Calu3 (cell line): ENCODE measurements at places on chromosomes 12 and 14.

GRCh38 chr14:92549859-92550230 is 36.3 kb downstream of the RIN3 start:
- DNase-seq: no peak

DNA sequence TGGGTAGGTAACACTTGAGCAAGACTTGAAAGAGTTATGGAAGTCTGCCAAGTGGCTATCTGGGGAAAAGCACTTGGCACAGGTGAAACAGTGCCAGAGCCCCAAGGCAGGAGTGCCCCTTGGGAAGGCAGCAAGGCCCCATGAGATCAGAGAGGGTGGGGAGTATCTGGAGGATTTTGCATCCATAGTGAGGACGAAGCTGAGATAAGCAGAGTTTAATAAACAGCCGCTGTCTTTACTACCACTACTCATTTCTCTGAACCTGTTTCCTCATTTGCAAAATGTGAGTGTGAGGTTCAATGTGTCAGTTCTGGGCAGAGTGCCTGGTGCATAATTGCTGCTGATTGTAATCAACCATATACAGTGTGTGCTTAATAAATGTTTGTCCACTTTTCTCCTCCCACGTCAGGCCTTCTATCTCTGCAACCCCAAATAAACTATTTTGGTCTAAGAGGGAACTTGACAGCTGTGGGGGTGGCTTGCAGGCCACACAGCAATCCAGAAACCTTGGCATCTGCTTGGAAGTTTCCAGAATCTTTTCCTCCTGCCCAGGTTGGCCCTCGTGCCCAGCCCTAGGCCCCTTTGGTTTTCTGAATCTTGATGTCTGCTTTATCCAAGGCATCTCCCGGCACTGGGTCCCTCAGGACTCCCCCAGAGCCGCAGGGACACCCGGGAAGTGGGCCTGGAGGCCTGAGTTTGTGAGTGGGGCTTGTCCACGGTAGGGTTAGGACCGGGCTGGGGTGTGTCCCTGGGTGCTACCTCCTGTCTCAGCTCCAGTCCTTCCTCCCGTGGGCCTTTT is 4.5 kb downstream of the ABCB9 start:
- no peak for DNase-seq

- no peak for DNase-seq
Observed at GRCh38 chr12:87384226-87384625, 645.0 kb downstream of the C12orf50 start.

DNA sequence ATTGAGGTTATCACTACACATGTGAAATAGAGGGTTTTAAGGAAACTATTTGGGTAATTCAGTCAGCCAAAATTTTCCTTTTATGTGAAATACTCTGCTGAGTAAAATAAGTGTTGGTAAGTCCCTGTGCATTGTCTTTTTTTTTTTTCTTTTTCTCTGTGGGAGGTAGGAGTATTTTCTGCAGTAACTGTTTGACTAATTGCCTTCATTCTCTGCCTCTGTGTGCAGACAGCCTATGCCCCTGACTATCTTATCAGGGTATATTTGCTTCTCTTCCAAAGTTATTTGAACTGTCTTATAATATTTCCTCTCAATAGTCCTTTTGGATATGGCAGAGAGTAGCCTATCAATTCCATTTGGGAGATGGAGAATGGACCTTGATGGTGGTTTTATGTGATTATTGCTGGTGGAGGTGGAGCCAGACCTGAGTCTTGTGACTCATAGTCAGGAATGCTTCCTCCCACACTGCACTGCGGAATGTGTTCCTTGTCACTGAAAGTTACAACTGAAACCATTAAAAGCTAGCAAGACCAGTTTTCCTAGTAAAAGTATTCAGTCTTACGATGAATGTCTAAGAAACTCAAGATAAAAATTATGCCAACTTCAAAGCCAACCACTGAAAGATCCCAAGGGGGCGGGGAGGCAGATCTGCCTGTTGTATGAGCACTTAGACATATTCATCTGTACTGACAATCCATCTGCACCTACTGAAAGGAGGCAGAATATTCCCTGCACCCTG is 40.9 kb upstream of the STXBP6 start:
- peak; percentile 60 for DNase-seq

DNA sequence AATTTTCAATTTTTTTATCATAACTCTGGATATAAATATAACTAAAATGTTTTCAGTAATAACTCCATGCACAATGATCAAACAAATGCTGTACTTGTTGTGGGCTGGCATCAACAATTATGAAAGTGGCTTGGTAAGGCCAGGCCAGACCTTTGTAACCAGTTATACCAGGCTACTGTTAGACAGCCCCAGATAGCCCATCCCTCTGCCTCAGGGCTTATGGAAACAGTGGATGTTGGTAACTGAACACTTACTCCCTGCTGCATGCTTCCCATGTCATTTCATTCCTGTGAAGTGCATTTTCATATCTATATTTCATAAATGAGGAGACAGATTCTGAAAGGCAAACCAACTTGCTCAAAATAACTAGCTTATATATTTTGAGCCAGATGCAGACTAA is 195.0 kb downstream of the SYT1 start:
- no peak for DNase-seq

GRCh38 chr12:75489613-75490210 is 9.2 kb downstream of the GLIPR1 start:
- DNase-seq: no peak

- DNase-seq: peak; percentile 64
Observed at GRCh38 chr14:92880851-92881250, 42.1 kb upstream of the CHGA start.

DNA sequence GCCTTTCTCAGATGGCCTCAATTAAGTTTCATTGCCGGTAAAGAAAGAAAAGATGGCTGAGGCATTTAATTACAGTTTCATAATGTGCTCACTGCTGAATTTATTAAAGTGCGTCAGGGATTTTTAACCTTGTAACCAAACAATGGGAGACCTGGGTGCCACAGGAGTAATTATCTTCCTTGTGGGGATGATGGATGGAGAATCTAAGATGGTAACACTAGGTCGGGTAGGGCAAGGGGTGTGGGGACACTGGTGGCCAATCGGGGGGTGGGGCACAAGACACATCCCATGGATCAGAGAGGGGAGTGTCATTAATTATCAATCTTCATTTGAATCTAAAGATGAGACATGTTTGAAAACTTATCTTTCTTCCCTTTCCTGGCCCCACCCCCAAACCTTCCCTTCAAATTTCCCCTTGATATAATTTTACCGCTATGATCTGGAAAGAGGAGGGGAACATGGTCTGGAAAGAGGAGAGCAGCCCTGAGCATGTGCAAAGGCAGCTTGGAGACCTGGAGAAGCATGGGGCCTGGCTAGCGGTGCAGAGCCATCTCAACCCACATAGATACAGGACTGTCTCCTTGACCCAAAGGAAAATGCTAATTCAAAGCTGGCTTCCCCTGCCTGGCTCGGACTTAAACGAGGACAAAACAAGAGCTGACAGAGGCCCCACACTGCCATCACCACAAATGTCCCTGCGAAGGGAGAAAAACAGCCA is 231.3 kb upstream of the NOS1 start:
- DNase-seq: no peak

- DNase-seq: no peak
Observed at GRCh38 chr12:124813782-124814181, 49.9 kb downstream of the SCARB1 start.

DNA sequence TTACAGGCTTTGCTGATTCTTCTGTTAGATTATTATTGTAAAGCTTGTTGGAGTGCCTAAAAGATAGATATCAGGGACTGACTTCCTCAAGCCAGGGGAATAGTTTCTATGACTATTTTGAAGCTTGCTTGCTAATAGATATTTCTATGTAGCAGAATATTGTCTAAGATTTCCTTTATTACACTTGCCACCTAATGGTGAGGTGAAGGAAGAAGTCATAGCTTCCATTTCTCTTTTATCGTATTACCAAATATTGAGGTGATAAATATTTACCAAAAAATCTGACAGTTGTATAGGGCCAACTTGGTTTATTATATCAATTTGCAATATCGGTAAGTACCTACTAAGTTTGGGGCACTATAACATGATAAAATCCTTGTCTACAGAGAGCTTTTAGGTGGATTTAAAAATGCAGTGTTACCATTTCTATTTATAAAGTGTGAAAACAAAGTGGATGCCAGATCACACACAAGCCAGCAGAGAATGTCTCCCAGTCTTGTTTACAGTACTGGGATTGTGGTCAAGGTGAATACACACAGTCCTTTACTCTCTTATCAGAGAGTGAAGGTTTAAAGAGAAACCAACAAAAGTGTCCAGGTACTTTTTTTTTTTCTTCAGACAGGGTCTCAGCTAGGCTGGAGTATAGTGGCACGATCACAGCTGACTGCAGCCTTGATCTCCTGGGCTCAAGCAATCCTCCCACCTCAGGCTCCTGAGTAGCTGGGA is 137.9 kb downstream of the IGF1 start:
- DNase-seq: no peak

DNA sequence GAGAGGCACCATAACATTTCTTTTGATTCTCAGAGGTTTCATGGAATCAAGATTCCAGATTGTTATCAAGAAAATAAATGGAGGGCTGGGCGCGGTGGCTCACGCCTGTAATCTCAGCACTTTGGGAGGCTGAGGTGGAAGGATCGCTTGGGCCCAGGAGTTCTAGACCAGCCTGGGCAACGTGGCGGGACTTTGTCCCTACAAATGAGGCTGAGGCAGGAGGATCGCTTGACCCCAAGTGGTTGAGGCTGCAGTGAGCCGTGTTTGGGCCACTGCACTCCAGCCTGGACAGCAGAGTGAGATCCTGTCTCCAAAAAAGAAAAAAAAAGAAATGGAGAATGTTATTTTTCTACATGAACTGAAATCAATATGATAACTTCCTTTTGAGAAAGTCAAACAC is 1.3 kb downstream of the SLC39A9 start:
- no peak for DNase-seq

GRCh38 chr14:52873694-52874093 is 77.2 kb downstream of the FERMT2 start:
- DNase-seq: no peak

GRCh38 chr12:76746516-76746915 is 17.4 kb upstream of the ZDHHC17 start:
- DNase-seq: no peak

DNA sequence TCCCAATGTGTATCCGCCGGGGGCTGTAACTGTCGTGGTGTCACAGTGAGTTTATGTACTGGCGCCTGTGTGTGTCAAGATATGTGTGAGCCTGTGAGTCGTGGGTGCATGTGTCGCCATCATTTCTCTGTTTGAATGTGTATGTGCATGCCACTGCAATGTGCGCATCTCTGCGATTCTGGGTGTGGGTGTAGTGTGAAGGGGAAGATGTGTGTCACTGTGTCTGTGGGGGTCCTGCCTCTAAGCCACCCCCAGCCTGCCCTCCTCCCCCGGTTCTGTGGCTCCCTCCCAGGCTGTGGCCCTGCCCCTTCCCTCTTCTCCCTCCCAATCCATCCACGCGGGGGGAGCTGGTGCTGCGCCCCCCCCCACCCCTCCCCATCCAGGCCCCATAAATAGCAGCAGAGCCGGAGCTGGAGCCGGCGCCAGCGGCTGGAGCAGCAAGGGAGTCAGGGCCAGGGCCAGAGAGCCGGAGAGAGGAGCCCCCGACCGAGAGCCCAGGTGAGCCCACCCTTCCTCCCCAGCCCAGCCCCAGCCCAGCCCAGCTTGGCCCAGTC is at the start of gene CPNE6:
CPNE6 (plus strand) TSS at position 419 of the 554 bp plus-strand sequence. CDS start 1,375 bp downstream, outside the sequence.
- DNase-seq: no peak

- DNase-seq: no peak
Observed at GRCh38 chr12:33752854-33753253, 269.4 kb upstream of the ALG10 start.

GRCh38 chr12:115574826-115575225 is 702.7 kb downstream of the MED13L start:
- no peak for DNase-seq

GRCh38 chr12:6734506-6735387 is 10.9 kb downstream of the COPS7A start:
- no peak for DNase-seq

GRCh38 chr12:54486173-54486867 is 11.2 kb upstream of the NCKAP1L start:
- DNase-seq: no peak

DNA sequence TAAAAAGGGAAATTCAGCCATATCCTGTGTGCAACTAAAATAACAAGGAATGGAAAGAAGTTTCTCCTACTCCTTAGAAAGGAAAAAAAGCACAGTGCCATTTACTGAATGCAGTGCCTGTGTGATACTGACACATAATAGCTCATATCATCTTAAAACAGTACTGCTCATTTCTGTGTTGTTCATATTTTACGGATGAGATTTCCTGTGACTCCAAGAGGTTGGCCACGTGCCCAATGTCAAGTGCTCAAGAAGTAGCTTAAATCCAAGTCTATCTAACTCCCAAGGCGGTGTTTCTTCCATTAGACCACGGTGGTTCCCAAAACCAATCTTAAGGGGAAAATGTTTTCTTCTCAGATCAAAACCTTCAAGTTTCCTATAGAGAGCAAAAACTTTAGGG is 20.0 kb downstream of the MAP3K9 start:
- DNase-seq: no peak

- DNase-seq: no peak
Observed at GRCh38 chr14:95184413-95184790, 27.1 kb upstream of the DICER1 start.

GRCh38 chr12:33296529-33296928 is 143.1 kb downstream of the SYT10 start:
- no peak for DNase-seq

- DNase-seq: no peak
Observed at GRCh38 chr12:92977326-92977725, 48.2 kb upstream of the EEA1 start.

DNA sequence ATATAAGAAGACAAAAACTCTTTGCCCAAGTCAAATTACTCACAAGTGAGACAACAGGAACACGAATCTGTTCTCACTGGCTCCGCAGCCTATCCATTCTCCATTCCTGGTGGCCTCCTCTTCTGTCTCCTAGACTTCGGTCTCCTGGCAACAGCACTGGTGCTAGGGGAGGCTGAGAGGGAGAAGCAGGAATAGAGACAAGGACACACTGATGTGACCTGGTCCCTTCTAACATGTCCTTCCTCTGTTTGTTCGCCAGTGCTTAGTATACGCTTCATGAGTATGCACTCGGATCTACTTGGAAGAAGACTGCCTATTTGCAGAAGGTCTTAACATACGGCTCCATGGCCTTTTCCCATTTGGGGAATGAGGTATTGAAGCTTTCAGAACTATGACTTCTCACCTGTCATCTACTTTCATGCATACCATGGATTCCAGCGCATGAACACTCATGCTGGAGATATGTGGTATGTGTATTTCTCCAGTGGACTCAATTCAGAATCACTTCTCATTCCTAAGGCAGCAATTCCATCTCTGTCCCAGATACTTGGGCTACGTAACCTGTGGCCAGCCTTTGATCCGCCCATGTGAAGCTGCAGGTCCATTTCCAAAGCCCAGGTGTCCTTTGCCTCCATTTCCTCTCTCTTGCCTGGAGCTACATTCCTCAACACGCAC is 33.9 kb downstream of the BHLHE41 start:
- DNase-seq: no peak
